ENCODE measurements at places on chromosomes 7 and 10.
A peak's percentile ranks its signal among the peaks of the same experiment; 100 is the strongest.

- no peak for DNase-seq
Observed at GRCh38 chr7:36971515-36972139, 247.3 kb upstream of the AOAH start.

DNA sequence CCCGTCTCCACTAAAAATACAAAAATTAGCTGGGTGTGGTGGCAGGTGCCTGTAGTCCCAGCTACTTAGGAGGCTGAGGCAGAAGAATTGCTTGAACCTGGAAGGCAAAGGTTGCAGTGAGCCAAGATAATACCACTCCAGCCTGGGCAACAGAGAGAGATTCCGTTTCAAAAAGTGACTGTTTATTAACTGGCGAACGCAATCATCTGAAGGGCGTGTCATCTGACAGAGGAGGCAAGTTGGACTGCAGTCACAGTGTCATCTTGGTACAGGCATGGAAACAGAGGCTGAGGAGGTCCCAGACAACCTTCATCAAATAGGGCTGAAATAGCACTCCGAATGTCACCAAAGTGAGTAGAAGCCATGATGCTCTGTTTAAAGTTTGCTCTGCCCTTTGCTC lies 75.3 kb upstream of the NFE2L3 start:
- no peak for DNase-seq

- DNase-seq = no peak
Observed at GRCh38 chr10:47339759-47340607, 8.2 kb upstream of the RBP3 start.

- DNase-seq = no peak
Observed at GRCh38 chr7:128917122-128917521, 6.6 kb upstream of the KCP start.

DNA sequence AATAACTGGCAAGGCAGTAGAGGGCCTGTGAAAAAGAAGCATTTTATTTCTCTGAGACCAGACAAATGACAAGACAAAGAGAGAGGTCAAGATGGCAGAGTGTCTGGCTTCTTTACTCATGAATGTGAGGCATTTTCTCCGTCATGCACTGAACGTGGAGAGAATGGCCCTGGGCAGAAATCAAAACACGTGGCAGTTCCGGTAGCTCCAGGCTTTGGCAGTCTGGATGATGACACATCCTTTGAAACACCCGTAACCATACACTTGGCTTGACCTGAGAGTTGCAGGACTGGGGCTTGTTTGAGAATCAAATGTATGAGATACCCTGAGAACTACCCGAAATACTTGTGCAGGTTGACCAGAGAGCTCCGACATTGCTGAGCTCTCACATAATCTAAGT lies 537.6 kb downstream of the ACTR3B start:
- DNase-seq = no peak

GRCh38 chr7:17680026-17680425 lies 260.3 kb downstream of the SNX13 start:
- DNase-seq = no peak

DNA sequence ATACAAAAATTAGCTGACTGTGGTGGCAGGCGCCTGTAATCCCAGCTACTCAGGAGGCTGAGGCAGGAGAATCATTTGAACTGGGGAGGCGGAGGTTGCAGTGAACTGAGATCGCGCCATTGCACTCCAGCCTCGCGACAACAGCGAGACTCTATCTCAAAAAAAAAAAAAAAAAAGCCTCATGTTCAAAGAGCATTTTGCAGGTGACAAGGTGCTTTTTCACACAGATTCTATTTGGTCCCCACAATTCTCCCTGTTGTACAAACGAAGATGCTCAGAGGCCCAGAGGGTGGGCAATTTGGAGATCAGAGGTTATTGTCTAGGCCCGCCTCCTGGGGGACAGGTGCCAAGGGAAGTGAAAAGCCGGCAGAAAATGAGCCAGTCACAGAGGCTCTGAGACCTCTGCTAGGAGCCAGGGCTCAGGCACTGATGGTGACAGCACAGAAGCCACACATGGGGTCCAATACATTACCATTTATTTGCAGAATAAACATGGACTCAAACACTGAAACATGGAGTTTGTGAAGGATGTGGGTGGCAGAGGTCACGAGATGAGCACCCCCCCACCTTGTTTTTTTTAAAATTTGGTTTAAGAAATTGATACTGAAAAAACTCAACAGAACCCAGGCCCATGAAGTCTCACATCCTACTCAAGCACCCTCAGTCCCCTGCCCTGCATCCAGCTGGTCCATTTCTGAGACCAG lies 882 bp upstream of the GAL3ST4 start:
- DNase-seq = no peak

DNA sequence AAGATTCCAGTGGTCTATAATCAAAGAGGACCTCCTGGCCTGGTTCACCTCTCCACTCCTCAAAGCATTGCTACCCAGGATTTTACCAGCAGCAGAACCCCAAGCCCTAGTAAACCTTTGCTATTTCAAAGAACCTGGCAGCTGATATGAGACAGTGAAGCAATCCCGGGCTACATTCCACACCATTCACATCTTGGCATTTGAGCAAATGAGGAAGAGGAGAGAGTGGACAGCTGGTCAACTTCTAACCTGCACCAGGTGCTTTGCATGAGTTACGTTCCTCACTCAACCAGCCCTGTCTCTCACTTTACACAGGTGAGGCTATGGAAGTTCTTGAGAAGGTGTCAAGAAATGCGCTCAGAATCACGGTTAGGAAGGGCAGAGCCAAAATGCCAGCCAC lies 1.1 kb downstream of the CCDC3 start:
- DNase-seq = no peak

GRCh38 chr7:115005953-115006352 lies 84.1 kb downstream of the MDFIC start:
- DNase-seq = no peak

DNA sequence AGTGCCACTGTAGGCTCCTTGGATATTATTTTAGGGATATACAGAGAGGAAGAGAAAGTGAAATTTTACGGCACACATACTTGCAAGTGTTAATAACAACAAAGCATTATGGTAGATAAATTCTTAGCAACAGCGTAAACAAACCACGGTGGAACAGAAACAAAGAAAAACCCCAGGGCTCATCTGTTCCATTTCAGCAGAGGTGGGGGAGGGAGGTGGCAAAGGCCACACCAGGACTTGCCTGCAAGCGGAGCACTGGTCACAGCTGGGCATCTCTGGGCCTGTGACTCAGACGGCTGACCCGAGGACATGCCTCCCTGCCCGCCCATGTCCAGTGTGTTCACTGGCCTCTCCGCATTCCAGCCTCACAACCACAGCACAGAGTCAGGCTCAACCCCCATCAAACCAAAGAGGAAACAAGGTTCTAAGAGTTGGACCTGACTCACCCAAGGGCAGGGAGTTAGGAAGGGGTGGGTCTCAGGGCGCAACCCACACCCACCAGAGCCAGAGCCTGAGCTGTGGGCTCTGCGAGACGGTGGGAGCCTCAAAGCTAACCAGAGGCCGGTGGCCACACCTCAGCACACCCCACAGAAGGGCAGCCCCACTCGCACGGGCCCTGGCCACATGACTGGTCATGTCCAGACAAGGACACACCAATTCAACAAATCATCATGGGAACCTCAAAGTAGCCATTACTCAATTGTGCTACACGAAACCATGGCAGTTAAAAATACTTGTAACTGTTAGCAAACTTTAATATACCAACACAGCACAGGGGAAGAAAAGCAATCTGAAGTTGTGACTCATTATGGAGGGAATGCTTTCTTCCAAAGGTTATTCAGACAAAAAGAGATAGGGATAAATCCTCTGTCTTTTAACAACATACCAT lies 10.7 kb downstream of the ESYT2 start:
- peak; percentile 41 for DNase-seq

GRCh38 chr7:94050046-94050445 lies 45.9 kb upstream of the BET1 start:
- no peak for DNase-seq

DNA sequence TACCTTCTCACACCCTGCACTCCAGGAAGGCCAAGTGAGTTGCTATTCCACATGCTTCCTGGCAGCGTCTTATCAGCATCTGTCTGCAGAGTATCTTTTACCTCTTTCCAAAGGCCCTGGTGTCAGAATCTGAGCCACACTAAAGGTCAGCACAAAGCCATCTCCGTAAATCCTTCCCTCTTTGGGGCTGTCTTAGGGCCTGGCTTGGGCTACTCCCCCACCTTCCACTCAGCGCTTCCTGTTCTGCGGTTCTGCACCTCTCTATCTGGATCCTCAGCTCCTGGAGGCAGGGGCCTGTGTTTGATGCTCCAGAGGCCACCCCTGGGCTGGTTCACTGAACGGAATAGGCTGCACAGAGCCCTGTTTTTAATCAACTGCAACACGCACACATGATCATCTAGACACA lies 334.8 kb upstream of the GALNT17 start:
- DNase-seq = no peak

DNA sequence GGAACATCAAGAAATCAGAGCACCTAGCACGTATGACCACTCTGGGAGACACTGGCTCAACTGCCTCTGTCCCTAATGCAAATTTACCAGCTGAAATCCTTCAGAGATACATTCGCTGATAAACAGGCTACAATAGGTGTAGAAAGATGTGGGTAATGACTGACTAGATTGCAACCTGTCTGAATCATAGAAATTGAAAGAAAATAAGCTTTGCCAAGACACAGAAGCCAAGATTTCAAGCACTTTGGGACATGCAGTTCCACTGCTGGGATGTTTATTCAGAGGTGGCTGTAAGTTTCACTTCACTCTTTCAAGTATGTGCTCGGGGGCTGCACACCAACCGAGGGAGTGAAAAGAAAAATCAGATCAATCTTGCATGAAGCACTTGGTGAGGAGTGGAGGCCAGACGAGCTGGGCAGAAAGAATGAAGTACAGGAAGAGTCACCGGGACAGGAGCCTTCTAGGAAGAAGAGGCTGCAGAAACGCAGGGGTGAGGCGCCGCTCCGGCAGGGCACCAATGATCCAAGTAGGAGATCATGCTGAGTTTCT lies 276.7 kb downstream of the PARD3 start:
- no peak for DNase-seq

DNA sequence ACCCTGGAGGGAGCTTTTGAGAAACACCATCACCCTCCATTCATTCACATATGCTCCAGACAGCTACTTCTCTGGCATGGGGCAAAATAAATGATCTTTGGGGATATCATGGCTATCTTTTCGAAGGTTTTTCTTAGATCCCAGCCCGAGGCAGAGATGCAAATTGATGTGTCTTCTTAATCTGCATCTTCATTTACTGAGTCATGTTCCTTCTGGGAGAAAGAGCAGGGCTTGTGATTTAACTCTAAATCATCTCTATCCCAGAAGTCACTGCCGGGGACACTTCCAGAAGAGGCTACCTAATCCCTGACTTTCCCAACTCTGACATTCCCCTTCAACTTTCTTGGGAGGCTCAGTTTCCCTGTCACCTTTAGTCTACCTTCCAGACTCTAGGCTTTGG lies 90.1 kb downstream of the SORCS3 start:
- DNase-seq = no peak

- DNase-seq = no peak
Observed at GRCh38 chr7:54946271-54946670, 72.5 kb upstream of the EGFR start.
